Activated CD4-positive, alpha-beta memory T cell treated with anti-CD3 and anti-CD28 coated beads for 36 hours (primary cell): ENCODE measurements at places on chromosomes 12 and 14. TPM values are rescaled to one million over a fixed set of nuclear protein-coding genes. Genes with fewer than 3 reads are reported as not detected.
A peak's percentile ranks its signal among the peaks of the same experiment; 100 is the strongest.

DNA sequence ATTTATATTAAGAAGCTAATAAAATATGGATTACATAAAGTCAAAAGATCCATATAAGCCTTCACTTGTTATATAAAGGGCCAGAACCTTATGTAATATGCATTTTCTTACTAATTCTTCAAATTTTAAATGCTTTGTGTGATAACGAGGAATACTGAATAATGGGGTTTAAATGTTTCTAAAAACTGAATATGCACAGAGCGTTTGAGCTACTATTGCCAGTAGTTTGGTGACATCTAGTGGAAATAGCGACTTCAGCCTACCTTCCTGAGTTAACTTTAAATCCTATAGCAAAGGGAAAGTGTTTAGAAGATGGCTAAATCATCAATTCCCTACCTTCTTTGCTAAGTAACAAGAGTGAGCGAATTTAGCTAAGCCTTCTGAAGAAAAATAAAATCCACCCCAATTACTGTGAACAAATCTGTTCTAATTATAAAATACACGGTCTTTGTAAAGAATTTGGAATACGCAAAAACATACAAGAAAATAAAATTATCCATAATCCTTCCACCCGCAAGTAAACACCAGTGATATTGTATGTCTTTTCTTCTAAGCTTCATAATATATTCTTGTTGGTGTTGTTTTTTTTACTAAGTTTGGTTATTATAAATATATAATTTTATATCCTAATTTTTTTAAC lies 115.5 kb upstream of the G2E3 start:
- H3K27ac ChIP-seq = no peak overlapping the region
- no peak for DNase-seq
- H3K4me3 ChIP-seq = no peak overlapping the region
- H3K4me1 ChIP-seq = no peaks in the 10 kb centered on the region

DNA sequence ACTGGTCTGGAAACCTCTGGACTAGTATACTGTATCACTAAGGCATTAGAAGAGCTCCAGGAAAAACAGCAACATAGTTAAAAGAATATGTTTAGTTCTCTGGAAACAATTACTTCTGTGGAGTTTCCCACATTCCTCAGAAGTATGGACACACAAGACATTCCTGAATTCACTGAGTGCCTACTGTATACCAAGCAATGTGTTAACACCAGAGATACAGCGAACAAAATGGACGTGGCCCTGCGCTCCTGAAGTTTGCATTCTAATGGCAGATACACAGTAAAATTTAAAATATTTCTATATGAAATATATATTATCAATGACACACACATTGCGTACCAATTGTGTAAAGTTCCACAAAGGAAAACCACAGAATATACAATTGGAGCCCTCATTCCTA lies 1.1 kb downstream of the ANGEL1 start:
- peaks cover 15% of the 10 kb centered on the region for H3K36me3 ChIP-seq
- peak overlapping the region; percentile 92 for H3K4me3 ChIP-seq
- H3K27me3 ChIP-seq = no peaks in the 10 kb centered on the region
- DNase-seq = no peak

DNA sequence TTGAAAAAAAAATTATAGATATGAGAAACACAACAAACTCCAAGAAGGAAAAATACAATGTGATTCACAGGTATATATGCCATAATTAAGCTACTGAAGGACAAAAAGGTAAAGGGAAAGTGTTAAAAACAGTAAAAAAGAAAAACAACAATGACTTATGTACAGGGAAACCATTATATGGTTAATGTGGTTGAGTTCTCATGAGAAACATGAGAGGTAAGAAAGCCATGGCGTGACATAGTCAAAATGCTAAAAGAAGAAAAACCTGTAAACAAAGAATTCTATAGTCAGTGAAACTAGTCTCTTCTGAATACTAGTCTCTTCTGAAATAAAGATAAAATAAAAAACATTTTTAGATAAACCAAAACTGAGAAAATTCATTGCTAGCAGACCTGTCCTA lies 109.1 kb downstream of the NEDD1 start:
- H3K27ac ChIP-seq = no peak overlapping the region
- H3K27me3 ChIP-seq = peaks cover 6% of the 10 kb centered on the region
- no peaks in the 10 kb centered on the region for H3K4me1 ChIP-seq
- no peak for DNase-seq

DNA sequence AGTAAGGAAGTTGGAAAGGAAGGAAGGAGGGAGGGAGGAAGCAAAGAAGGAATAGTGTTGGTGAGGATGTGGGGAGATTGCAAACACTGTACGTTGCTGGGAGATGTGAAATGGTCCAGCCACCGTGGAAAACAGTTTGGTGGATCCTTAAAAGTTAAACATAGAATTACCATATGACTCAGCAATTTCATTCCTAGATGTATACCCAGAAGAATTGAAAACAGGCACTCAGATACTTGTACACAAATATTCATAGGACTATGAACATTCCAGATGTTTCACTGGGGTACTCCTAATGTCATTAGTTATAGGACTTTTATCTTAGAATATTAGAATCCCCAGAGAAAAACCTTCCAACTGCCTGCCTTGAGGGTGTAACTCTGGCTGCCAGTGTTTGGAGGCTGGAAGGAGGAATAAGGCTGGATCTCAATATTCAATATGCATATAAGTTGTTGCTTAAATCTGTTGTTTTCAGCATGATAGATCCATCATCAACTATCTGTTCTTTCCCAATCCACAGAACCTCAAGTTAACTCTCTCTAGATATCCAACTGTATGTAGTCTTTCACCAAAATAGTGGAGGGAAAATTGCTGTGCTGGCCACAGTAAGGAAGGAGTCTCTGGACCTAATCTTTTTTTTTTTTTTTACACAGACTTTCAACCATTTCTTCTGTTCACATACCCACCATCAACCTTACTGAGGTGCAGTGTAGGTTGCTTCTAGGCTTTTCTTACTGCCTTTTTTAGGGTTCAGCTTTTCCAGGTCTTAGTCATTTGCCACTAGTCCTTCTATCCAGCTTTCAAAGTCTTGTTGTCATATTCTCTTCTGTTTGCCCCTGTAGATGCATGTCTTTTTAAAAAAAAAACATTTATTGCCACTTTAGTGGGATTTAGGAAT lies 94.5 kb downstream of the DNAI7 start:
- H3K27me3 ChIP-seq = no peaks in the 10 kb centered on the region
- DNase-seq = no peak
- peaks cover 4% of the 10 kb centered on the region for H3K4me1 ChIP-seq
- H3K36me3 ChIP-seq = peaks cover 19% of the 10 kb centered on the region

DNA sequence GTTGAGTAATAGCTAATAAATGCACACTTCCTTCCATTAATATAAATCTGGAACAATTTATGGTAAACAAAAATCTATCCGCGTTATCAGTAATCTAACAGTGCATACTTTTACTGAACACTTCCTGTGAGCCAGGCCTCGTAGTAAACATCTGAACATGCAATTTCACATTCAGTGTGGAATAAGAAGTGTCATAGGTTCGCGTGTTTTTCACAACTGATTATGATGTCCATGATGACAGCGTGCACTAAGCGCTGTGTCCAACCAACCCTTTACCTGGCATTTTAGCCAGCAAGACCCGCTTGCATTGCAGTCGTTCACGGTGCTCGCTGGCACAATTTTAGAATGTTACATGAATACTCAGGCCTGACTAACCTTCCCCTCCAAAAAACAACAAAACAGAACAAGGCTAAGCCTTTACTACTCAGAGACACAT lies 2.1 kb downstream of the PNMA1 start:
- peak overlapping the region; percentile 89 for H3K4me3 ChIP-seq
- H3K4me1 ChIP-seq = peaks cover 13% of the 10 kb centered on the region
- H3K27ac ChIP-seq = peak overlapping the region; percentile 93
- DNase-seq = no peak

Gene DPPA3
- total RNA-seq = not detected

Gene GPR65
- total RNA-seq = 13.4 TPM

Gene CBLN3
- total RNA-seq = 8.6 TPM
